Stimulated activated CD8-positive, alpha-beta memory T cell treated with anti-CD3 and anti-CD28 coated beads, Interleukin-15, amount 100 ng/mL, for 1 hour (primary cell): ENCODE measurements at places on chromosomes 6 and 20.

DNA sequence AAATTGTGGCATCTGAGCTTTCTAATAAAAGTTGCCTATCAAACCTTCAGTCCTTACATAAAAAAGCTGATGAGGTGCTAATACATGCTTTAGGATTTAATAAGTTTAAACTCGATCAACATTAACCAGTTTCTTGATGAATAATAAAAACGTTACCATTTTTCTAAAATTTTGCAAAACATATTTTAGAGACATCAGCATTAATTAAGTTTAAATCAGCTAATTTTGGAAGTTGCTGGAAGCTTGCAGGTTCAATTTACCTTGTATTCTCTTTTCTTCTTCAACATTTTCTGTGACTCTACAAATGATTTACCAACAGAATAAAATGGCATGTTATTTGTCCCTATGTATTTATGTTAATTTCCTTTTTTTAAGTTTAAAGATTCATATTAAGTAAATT, 365.3 kb upstream of the OPRM1 start:
- DNase-seq, result no peak

- DNase-seq, result no peak
These were observed 1.1 kb upstream of the JAG1 start for GRCh38 chr20:10674684-10675449.

DNA sequence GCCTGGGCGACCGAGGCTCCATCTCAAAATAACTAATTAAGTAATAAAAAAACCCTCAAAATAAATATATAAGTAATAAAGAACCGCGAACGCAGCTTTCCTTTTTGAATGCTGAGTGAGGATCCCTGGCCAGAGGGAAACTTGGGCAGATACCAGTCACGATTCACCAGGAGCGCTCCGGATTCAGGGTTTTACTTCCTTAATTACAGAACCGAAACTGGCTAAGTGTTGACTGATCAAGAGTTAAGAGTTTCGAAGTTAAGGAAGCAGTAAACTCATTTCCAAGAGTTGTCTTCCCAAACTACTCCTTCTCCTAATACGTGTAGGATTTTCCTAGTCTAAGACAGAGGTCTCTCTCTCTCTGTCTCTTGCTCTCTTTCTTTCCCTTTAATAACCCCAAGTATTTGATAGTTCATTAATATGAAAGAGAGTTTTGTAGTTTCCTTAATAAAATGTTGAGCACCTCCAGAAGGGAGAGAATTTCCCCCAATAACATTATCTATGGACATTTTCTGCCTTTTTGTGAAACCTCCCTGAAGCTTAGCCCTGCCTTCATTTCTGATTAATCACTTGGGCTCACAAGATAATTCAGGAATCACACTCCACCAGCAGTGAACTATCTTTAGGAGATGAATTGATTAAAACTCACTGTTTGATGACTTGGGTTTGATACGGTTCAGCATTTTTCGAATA, 61.4 kb upstream of the ZNF217 start:
- no peak for DNase-seq

GRCh38 chr6:11767458-11767857, 11.1 kb downstream of the ADTRP start:
- no peak for DNase-seq

GRCh38 chr6:27495386-27496135, 22.7 kb upstream of the ZNF184 start:
- no peak for DNase-seq

DNA sequence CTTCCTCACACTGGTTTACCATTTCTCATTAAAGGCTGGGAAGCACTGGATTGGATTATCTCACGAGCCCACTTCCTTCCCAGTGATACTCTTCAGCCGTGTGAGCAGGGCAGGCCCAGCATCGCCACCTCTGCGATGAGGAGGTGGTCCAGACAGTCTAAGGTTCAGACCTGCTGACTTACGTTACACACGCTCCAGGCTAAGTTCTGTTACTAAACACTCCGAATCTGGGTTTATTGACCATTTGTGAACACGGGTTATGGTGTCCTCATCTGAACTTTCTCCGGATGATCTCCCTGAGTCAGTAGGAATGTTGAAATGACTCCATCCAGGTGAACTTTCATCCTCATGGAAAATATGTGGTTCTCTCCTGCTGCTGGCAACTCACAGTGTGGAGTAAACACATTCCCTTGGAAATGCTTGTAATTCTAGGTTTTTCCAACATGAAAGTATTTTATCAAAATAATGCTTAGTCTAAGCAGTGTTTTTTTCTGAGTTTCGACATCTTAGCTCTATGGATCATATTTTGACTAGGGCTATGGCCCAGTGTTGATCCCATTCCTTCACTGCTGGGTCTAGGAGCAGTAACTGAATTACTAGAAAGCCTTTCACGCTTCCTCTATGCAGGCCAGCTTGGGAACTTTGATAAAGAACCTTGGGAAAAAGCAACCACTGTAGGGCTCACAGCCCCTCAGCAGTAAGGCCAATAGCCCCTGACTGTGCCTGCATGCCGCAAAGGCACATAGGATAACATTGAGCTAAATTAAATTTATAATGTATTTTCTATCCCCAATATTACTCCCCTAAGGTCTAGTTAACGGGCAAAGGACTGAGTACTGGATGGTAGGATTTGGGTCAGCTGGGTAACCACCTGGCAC, 37.7 kb upstream of the PXDC1 start:
- no peak for DNase-seq

DNA sequence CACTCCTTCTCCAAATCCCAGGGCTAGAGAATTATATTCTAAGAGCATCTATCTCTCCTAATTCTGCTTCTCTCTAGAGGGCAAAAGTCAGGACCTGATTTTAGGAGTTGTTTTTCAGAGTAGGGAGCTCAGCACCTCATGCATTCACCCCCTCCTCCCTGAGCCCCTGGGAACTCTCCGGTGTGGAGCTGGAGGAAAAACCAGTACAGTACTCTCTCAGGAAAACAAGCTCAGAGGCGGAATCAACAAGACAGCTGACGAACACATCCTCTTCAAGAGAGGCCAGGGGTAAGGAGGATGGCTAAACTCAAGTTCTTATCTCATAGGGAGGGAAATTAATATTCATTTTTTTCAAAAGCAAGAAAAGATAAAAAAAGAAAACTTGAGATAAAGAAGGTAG, 120.1 kb upstream of the CDYL start:
- no peak for DNase-seq

DNA sequence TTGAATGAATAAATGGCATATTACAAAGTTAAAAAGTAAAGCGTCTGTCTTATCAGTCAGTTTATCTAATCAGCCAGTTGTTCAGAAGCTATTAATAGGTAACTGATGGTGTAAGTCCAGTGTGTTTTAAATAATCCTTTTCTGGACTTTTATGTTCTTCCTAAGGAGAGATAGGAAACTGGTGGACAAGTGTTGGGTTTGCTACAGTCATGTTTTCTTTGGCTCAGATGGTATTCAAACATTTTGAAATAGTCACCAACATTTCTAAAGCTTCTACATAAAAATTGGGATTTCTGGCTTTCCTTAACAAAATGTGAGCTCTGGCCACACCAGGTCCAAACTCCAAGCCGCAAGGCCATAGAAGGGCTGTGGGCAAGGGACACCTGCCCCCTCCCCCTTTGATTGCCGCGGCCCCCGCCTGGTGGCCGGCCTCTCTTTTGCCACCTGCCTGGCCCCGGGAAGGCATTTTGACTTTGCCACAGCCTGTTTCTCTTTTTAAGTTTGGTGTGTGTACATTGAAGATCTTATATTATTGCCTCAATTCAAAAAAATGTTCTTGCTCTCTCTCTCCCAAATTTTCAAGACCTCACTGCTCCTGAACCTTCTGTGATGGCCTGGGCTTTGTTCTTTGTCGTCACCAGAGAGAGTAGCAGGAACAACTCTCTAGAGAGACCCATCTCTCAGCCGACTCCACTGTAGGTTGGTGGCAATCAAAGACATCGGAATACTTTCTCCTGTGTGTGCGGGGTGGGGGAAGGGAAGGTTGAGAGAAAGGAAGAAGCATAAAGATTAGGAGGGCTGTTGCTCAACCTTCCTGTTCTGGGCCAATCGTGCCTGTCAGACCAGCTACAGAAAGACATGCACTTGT, 84.0 kb upstream of the ZNF217 start:
- DNase-seq, result no peak

GRCh38 chr6:97123652-97124051, 159.4 kb downstream of the MMS22L start:
- no peak for DNase-seq

DNA sequence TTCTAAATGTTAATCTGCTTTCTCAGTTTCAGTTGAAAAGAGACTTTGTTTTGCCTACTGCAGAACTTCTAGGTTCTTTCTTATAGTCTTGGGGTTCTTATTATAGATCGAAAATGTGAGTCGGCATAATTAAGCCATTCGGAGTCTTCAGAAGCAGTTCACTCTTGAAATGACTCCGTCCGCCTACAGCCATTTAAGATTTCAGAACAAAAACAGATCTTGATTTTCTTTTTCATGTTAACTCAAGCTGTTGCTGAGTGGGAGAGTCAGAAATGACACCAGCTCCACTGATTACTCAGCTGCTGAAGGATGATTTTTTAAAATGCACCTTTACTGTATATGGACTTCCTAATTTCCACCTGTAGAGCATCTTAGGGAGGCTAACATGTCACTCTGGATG, 15.9 kb downstream of the PRDM1 start:
- no peak for DNase-seq

- DNase-seq, result no peak
These were observed 12.4 kb upstream of the TFAP2C start for GRCh38 chr20:56616716-56617115.

GRCh38 chr6:20660534-20660933, 126.3 kb downstream of the CDKAL1 start:
- no peak for DNase-seq

DNA sequence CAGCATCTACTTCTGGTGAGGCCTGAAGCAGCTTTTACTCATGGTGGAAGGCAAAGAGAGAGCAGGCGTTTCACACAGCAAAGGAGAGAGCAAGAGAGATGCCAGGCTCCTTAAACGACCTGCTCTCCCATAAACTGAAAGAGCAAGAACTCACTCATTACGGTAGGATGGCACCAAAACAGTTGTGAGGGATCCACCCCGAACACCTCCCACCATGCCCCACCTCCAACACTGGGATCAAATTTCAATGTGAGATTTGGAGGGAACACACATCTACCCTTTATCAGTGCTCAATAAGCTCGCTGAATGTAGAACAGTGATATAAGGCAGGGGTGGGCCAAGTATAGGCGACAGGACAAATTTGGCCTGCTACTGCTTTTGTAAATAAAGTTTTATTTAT, 244.6 kb downstream of the ESR1 start:
- DNase-seq, result no peak

GRCh38 chr20:33604084-33604990, 57.8 kb upstream of the C20orf144 start:
- DNase-seq, result no peak

GRCh38 chr20:42706759-42707158, 482.9 kb downstream of the PTPRT start:
- no peak for DNase-seq

GRCh38 chr6:11632795-11633511, 95.4 kb downstream of the TMEM170B start:
- no peak for DNase-seq

DNA sequence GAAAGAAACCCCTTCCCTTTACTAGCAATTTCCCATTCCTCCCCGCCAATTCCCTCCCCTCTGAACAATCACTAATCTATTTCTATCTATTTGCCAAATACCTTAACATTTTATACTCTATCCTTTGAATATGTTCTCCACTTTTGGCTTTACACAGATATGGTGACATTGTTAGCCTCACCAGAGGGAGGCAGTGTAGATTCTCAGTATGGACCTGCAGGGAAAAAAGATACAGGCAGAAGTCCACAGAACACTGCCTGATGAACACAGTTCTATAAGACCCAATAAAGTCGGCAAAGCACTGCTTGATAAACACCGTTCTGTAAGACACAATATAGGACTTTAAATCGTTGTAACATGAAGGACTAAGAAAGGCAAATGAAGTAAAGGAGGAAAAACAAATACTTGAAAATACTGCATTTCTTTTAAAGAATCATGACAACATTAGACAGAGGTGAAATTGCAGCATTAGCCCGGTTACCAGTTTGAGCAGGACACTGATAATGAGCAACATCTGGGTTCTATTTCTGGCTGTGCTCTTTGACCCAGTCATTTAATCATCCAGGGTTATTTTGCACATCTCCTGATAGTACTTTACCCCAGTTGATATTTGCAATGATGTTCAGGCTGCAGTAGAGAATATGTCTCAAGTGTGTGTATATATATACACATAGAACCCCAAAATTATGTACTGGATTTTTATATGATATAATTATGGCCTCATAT, 296.8 kb downstream of the UTRN start:
- no peak for DNase-seq

GRCh38 chr20:56195946-56196345, 52.6 kb upstream of the MC3R start:
- DNase-seq, result no peak

GRCh38 chr6:45514454-45515230, 136.9 kb upstream of the SUPT3H start:
- DNase-seq, result no peak

- DNase-seq, result no peak
These were observed 3.3 kb downstream of the SYCP2L start for GRCh38 chr6:10890151-10890550.

DNA sequence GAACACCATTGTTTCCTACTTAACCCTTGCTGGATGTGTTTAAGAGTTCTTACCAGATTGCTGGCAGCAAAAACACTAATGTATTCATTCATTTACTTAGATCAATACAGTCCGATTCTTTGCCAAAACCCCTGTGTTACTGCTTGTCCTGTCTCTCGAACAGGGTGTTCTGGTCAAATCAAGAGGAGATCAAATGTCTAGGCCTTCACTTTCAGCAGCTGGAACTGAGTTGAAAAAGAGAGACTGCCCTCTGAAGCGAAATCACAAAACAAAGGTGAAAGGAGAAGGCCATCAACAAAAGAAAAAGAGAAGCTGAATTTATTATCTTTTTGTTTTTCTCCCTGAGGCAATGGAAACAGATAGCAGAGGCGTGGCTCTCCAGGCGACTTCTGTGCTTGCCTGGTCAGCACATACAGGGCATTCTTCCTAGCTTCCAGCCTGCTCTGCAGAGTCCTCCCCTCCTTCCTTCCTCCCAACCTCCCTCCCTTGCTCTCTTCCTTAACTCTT, 44.1 kb upstream of the GCM1 start:
- no peak for DNase-seq

DNA sequence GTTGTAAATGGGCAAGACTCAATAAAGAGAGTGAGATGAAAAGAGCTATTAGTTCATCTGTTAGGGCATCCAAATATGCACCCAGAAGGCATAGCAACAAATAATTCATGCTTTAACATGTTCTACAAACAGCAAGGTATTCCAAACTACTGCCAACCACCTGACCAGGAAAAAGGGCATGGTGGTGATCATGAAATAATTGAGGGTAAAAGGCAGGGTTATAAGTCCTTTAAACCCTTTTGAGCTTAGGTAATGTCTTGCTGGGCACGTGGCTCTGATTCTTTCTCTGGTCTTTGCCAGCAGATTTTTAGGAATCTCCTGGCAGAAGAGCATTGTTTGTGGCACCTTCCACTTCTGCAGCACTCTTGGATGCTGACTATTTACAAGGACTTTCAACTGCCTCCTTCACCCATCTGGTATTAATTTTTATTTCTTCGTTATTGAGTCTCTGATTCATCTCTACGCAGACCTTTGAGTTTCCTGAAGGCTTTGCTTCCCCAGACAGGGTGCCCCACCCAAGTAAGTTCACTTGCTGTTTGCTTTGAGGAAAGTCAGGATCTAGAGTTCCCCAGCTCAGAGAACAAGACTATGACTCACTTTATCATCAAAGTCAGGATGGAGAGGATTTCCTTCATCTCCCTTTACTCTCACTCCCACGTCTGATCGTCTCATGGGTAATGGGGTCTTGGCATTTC, 83.4 kb upstream of the NEDD9 start:
- no peak for DNase-seq
